ENCODE measurements at places on chromosomes 16 and 17. TPM values are rescaled to one million over a fixed set of nuclear protein-coding genes. Genes with fewer than 3 reads are reported as not detected.

- no peak overlapping the region for H3K4me3 ChIP-seq
- peaks cover 44% of the 10 kb centered on the region for H3K4me1 ChIP-seq
- no peak for DNase-seq
- H3K36me3 ChIP-seq, result no peaks in the 10 kb centered on the region
- no peaks in the 10 kb centered on the region for H3K27me3 ChIP-seq
Observed at GRCh38 chr17:59370593-59371299, 39.3 kb downstream of the YPEL2 start.

- no peak for DNase-seq
- H3K36me3 ChIP-seq, result no peaks in the 10 kb centered on the region
- no peaks in the 10 kb centered on the region for H3K4me1 ChIP-seq
- H3K4me3 ChIP-seq, result no peak overlapping the region
- peak overlapping the region; percentile 48 for H3K27ac ChIP-seq
Observed at GRCh38 chr17:30345527-30346075, 11.7 kb upstream of the TMIGD1 start.

The TUBG2 gene
- total RNA-seq, result 3.0 TPM

- H3K4me3 ChIP-seq, result no peak overlapping the region
- peak; percentile 29 for DNase-seq
- no peaks in the 10 kb centered on the region for H3K36me3 ChIP-seq
Observed at GRCh38 chr16:12677502-12677901, 126.2 kb downstream of the CPPED1 start.

- H3K27me3 ChIP-seq, result no peaks in the 10 kb centered on the region
- peaks cover 18% of the 10 kb centered on the region for H3K4me1 ChIP-seq
- peaks cover 27% of the 10 kb centered on the region for H3K36me3 ChIP-seq
- H3K4me3 ChIP-seq, result no peak overlapping the region
- DNase-seq, result peak; percentile 21
Observed at GRCh38 chr16:253833-254232, 19.2 kb downstream of the FAM234A start.

GRCh38 chr16:83966153-83966696 is 1.8 kb upstream of the NECAB2 start:
- no peaks in the 10 kb centered on the region for H3K36me3 ChIP-seq
- H3K4me1 ChIP-seq, result no peaks in the 10 kb centered on the region
- no peak overlapping the region for H3K4me3 ChIP-seq
- H3K27me3 ChIP-seq, result peaks cover 33% of the 10 kb centered on the region
- DNase-seq, result no peak

The PPP1R1B gene
- 1.8 TPM for total RNA-seq

DNA sequence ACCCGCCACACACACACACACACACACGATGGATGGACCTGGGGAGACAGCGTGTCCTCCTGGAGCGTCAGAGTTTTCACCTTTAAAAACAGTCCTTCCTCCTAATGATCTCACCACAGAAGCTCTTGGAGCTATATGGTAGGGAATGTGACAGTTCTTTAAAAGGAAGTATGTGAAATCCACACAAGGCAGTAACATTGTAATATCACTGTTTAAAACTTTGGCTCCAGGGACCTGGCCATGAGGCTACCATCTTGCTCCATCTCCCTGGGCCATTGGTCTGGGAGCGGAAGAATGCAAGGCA is 302.4 kb downstream of the SOX9 start:
- H3K27ac ChIP-seq, result no peak overlapping the region
- H3K4me1 ChIP-seq, result no peaks in the 10 kb centered on the region
- no peaks in the 10 kb centered on the region for H3K27me3 ChIP-seq
- no peak overlapping the region for H3K4me3 ChIP-seq
- no peaks in the 10 kb centered on the region for H3K36me3 ChIP-seq

The P2RX1 gene
- 3.6 TPM for total RNA-seq

DNA sequence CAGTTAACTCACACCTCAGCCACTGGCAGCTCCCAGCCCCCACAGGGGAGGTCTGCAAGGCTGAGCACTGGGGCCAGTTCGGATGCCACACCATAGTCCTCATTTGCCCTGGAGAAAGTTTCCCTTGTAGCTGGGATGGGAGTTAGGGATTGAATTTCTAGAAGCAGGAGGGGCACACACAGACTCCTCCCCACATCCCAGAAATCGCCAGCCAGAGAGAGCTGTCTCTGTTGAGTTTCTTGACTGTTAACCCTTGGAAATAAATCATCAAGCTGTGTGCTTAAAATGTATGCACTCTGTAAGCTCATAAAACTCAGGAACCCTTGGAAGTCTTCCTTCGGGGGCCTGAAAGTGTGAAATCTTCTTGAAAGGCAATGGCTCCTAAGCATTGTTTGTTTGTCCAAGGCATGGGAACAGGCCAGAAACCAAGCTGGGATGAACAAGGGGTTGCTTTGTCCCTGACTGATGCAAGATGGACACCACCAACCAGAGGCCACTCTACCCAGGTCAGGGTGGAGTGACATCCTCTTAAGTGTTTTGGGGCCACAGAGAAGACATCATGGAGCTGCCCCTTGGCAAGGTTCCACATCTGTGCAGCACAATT is 394 bp upstream of the PRM3 start:
- H3K36me3 ChIP-seq, result no peaks in the 10 kb centered on the region
- H3K4me3 ChIP-seq, result no peak overlapping the region
- no peak for DNase-seq

The SLC4A1 gene
- total RNA-seq, result 6.9 TPM

DNA sequence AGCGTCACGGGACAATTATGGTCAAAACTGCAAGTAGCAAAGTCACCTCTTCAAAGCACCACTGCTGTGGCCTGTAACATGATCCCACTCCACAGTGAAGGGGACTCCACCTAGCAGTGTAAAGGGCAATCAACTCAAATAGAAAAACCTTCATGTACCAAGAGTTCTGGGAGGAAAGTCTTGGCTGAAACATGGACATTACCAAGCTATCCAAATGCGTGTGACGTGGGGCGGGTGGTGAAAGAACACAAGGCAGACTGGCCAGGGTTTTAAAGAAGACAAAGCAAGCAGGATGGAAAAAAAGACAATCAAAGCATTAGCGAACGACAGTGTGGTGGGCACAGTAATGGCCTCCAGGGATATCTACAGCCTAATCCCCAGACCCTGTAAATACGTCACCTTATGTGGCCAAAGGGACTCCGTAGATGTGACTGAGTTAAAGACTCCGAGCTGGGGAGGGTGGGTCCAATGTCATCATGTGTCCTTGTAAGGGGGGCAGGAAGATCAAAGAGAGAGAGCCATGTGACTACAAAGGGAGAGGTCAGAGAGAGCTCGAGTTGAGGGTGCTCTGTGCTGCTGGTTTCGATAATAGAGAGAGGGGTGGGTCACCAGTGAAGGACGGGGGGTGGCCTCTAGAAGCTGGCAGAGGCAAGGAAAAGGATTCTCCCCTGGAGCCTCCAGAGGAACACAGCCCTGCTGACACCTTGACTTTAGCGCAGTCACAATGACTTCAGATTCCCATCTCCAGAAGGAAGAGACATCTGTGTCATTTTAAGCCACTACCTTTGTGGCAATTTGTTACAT is 6.0 kb downstream of the HSDL1 start:
- peaks cover 26% of the 10 kb centered on the region for H3K4me1 ChIP-seq
- H3K4me3 ChIP-seq, result no peak overlapping the region
- H3K27me3 ChIP-seq, result no peaks in the 10 kb centered on the region
- no peaks in the 10 kb centered on the region for H3K36me3 ChIP-seq

The CA4 gene
- 0.94 TPM for total RNA-seq

- H3K4me1 ChIP-seq, result peaks cover 2% of the 10 kb centered on the region
- H3K36me3 ChIP-seq, result no peaks in the 10 kb centered on the region
- no peak overlapping the region for H3K4me3 ChIP-seq
- H3K27me3 ChIP-seq, result no peaks in the 10 kb centered on the region
Observed at GRCh38 chr16:74568961-74569631, 37.8 kb downstream of the GLG1 start.

The LHX1 gene
- total RNA-seq, result not detected

The ABCC11 gene
- 0.14 TPM for total RNA-seq

GRCh38 chr17:74601944-74602572 is 10.0 kb upstream of the CD300LD start:
- peaks cover 31% of the 10 kb centered on the region for H3K4me1 ChIP-seq
- peaks cover 7% of the 10 kb centered on the region for H3K27me3 ChIP-seq
- peak; percentile 19 for DNase-seq
- no peak overlapping the region for H3K27ac ChIP-seq
- H3K36me3 ChIP-seq, result no peaks in the 10 kb centered on the region

The PDF gene
- 9.8 TPM for total RNA-seq

All from thymus (tissue), 14 donors.